ENCODE measurements at places on chromosomes 3 and 15.

GRCh38 chr3:52146811-52147210, 7.4 kb downstream of the POC1A start:
- DNase-seq: no peak

- no peak for DNase-seq
Measured at GRCh38 chr15:22936577-22937472, 43.3 kb downstream of the CYFIP1 start.

GRCh38 chr3:195150181-195151118, 120.5 kb downstream of the XXYLT1 start:
- DNase-seq: no peak

DNA sequence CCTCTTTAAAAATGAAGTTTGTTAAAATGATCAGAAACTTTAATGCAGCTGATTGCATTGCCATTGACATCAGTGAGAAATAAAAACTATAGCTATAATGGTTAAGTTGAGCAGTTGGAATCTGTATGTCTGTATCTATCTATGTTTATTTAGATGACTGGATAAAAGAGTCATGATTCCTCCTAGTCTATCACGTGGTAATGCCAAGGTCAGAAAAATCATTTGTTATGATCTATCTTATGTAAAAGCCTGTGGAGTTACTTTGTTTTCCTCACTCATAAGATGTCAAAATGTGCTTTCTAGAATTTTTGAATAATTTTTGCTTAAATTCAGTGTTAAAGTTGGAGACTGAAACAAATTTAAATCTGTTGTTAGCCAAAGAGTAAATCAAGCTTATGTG, 63.3 kb downstream of the MBNL1 start:
- DNase-seq: no peak

GRCh38 chr3:144369129-144369879, 397.7 kb downstream of the DIPK2A start:
- no peak for DNase-seq

DNA sequence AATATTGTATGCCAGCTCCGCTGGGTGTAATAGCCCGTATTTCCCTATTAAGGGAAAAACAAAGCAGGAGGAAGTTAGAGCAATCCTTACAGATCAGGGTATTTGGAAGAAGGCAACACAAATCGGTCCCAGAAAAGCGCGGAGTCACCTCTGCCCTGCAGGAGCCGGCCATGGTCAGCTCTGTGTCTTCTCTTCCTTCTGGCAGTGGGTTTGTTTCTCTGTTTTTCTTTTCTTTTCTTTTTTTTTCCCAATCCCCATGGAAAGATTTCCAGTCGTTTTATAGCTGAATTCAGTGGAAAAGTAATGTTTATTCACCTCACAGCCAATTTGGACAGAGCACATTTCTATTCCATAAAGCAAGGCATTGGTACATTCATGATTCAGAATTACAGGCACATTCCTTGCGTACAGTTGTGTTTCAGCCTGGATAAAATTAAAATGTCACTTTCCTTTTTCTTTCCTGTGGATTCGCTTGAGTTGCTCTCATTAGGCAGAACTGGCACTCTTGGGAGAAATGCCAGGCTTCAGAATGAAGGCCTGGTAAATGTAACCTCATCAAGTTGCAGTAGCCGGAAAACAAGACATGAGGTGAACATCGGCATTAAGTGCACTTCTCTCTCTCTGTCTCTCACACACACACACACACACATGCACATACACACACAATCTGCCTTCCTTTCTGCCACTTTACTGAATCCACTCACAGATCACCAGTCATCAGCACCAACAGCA, 204.5 kb upstream of the UBE2E1 start:
- no peak for DNase-seq

DNA sequence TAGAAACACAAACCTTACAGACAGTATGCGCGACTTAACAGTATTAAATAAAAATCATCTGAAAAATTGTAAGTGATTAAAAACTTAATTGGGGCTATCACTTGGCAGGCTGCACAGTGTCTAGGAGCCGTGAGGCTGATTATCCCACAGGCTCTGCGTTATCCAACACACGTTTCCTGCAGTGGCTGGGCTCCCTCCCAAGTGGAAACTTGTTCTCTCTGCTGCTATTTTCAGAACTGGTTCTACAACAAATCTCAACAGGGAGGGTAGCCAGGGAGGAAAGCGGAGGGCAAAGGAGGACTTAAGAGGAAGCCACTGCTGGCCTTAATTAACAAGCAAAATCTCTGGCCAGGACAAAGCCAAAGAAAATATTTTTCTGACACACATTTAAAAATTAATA, 555.2 kb downstream of the MAGI1 start:
- no peak for DNase-seq

DNA sequence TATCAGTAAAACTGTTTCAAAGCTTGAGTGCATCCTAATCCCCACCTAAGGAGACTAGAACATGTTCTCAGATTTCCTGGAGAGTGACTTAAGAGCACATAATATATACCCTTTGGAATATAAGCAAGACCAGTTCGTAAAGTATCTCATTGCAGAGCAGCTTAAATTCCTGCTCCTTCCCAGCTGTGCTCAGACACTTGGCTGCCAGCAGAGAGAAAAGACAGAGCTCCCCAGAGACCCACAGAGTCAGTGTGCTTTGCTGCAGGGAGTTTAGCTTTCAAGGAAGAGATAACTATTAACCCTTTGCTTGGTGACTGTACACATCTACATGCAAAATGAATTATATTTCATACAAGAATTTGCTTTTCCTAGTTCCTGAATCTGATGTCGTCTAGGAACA, 338.1 kb upstream of the ARHGEF26 start:
- no peak for DNase-seq

GRCh38 chr3:192433704-192434103, 293.6 kb downstream of the FGF12 start:
- no peak for DNase-seq

DNA sequence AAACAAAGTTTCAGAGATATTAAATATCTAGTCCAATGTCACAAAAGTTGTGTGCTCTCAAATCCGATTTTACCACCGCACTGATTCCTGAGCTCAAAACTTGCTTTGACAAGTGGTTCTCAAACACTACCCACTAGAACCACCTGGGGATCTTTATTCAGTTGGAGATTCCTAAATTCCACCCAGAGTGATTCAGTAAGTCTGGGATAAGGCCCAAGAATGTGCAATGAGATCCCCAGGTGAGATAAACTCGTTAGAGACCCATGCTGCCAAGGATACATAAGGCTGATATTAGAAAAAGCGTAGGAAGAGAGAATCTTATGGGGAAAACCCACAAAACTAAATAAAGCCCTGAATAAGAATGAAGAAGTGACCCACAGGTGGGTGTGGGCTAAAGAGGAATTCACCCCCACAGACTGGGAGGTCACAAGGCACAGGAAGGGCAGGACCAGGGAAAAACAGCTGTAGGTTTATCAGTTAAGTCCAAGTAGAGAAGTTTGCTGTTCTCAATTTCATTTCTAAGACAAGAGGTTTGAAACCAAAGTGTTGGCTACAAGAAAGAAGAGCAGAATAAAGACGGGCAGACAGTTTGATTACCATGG, 11.5 kb upstream of the RPS17 start:
- no peak for DNase-seq

DNA sequence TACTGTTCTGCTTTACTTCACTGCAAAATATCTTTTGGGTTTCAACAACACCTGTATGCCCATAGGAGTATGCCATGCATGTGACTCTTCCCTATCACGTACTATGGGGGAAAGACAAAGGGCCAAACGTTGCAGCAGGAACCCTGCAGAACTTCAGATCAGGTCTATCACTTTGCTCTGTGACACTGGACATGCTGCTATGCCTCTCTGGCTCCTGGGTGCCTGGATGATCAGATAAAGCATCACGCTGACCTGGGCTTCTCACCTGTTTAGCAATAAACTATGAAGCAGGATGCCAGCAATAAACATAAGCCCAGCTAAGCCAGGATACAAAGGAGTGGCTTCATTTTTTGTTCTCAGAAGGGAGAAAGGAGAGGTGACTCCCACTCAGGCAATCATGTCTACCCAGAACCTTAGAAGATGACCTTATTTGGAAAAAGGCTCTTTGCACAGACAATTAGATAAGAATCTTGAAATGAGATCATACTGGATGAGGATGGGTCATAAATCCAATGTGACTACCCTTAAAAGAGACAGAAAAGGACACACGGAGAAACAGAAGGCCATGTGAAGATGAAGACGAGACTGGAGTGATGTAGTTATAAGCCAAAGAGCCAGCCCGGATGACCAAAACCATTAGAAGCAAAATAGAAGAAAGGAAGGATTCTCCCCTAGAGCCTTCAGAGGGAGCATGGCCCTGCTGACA, 19.3 kb downstream of the POMGNT2 start:
- DNase-seq: no peak

DNA sequence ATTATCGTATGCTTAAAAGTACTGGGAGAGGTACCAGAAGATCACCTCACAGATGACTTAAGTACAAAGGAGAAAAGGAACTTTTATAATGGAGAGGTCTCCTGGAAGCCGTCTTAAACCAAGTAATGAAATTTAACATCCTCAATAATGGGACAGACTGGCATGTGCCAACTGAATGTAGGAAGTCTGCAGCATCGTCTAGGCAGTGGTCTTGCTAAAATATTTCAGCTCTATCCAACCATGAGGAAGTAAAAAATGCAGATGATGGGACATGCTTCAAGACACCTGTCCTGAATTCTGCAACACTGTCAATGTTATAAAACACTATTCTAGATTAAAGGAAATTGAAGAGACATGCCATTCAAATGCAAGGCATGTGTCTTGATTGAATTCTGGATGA, 458.8 kb upstream of the TPRG1 start:
- no peak for DNase-seq

DNA sequence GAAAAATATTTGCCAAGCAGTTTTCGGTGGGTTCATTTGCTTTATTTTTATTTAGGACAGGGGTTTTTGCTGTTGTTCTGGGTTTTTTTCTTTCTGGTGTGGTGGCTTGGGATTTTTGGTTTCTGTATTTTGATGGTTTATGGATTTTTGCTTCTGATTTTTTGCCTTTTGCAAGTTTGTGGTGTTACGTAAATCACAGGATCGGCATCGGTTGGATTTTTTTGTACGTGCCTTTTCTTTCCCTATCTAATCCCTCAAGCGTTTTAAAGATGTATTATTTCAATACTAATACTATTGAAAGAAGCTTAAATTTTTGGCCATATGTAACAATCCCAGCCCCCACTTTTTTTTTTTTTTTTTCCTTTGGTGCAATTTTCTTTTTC, 782 bp upstream of the BCL6 start:
- DNase-seq: no peak

- DNase-seq: no peak
Measured at GRCh38 chr3:71955240-71956068, 170.5 kb upstream of the PROK2 start.

GRCh38 chr15:88571153-88571851, 24.8 kb upstream of the DET1 start:
- no peak for DNase-seq

DNA sequence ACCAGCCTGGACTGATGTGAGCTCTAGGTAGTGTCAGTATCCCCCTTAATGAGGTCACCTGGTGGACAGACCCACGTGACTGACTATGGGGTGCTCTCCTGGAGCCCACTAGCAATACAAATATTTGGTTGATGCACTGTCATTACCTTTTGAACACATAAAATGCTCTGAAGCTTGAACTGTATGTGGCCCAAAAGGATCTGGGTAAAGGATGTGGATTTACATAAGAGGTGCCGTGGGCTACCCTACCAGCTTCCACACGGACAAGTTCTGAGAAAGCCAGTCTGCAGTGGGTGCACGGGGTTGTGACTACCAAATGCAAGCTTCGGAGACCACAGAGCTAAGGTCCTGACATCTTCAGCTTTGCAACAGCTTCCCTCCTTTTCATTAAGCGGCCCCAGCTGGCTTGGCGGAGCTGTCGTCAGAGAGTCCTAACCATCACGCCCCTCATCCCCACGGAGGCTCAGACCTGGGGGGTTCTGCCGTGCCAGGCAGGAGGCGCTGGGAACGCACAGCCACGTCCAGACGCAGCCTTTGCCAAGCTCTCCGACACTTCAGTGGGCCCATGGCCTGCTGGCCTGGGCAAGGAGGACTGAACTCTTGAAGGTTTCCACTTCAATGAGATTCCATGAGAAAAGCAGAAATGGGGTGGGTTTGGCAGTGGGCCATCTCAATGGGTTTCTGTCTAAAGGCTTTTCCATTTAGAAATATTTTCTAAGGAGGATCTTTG, 228.3 kb downstream of the ADAMTS17 start:
- no peak for DNase-seq

DNA sequence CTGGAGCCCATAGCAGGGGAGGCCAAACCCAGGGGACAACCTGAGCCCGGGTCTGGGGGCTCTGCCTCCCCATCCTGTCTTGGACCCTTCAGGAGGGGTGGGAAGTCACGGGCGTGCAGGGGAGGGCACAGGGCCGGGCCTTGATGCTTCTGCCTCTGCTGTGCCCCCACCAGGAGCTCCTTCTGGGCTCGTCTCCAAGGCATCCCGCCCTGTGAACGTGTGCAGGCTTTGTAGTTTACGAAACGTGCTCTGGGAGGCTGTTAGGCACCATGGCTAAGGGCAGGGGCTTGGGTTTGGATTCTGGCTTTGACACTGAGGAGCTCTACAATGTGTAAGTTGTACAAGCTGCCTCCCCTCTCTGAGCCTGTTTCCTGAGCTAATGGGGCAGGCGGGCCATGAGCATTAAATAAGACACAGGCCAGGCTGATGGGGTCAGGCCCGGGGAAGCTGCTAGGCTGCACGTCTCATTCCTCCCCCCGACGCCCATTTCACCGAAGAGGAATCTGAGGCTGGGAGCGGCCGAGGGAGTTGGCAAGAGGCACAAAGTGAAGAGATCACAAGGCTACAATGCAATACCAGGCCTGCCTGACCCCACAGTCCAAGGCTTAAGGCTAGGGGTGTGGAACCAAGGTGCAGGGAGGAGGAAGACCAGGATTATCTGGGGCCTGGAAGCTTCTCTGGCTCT, 19.6 kb downstream of the PLXND1 start:
- DNase-seq: no peak

- DNase-seq: no peak
Measured at GRCh38 chr3:162879021-162879562, 1382.5 kb downstream of the OTOL1 start.

GRCh38 chr3:116301422-116301821, 143.9 kb downstream of the LSAMP start:
- DNase-seq: no peak

GRCh38 chr3:9780458-9780812, 10.7 kb upstream of the CAMK1 start:
- DNase-seq: no peak
